ENCODE measurements at places on chromosomes 1 and 21.

DNA sequence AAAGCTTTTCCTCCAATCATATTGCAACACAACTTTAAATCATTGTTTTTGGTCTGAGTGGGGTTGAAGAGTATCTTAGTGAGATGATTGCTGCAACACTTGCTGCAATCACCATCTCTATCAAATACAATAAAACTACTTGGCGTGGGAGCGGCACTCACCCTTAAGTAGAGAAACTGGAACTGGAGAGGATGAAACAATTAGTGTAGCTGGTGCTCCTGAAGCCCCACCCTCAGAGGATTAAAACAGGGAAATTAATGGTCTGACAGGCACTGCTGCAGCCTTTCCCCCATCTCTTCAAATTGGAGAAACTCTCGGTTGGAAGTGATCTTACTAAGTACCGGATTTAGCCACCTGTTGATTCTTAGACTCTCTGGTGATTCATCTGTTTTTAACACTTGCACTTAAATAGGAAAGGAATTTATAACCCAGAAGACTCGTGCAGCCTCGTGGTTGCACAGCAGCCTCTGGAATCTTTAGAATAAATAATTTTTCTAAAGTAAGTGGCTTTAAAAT, 80.5 kb upstream of the KIF26B start:
- DNase-seq, result no peak

DNA sequence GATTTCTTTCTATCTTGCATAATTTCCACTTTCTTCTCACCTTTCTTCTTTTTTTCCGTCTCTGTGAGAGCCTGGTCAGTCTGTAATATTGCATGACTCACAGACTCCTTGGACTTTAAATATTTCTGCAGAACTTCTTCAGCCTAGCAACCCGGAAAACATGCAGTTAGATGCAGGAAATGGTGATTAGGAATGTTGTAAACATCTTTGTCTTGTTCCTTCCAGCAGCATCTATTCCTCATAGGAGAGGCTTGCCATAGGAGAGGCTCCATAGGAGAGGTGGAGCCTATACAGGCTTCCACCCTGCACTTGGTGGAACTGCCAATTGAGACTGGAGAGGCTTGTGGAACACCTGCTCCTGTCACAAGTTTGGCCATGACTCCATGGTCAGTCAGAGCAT, 10.0 kb downstream of the GBP5 start:
- DNase-seq, result no peak

- DNase-seq, result peak; percentile 67
These were observed 57.8 kb upstream of the RAVER2 start for GRCh38 chr1:64686828-64687724.

DNA sequence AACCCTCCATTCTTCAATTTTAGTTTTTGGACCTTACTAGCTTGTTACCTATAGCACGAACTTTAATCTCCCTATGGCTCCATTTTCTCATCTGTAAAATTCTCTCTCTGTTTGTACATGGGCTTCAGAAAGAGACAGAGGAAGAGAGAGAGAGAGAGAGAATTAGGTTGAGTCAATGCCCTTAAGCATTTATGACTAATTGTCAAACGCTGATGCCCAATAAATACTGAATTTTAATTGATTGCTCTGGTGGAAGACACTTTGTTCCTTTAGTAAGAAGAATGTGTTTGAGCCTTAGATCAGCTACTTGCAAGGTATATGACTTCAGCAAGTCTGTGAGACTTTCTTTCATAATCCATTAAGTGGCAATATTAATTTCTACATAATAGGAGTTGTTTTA, 743.1 kb upstream of the ADGRL4 start:
- DNase-seq, result no peak

DNA sequence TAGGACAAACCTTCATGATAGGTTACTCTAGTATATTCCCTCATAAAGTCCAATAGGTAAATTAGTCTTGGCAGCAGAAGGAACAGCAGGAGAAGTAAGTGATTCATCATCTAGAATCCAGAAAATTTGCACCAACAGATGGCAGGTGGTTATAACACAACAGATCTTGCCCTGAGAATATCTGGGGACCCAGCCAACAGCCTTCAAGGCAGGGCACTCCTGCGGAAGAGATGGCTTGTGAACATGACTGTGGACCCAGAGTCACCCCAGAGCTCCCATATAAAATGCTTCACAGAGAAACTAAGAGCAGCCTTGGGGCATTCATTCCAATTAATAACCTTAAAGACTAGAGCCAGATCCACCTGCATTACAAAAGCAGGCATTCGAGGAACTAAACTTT, 7.9 kb upstream of the PLA2G2C start:
- DNase-seq, result no peak

- DNase-seq, result no peak
These were observed 40.1 kb downstream of the EVA1C start for GRCh38 chr21:32452641-32453040.

- no peak for DNase-seq
These were observed 2.7 kb downstream of the COLGALT2 start for GRCh38 chr1:184034761-184035379.

- DNase-seq, result no peak
These were observed 3.2 kb downstream of the CCN1 start for GRCh38 chr1:85583611-85584263.

DNA sequence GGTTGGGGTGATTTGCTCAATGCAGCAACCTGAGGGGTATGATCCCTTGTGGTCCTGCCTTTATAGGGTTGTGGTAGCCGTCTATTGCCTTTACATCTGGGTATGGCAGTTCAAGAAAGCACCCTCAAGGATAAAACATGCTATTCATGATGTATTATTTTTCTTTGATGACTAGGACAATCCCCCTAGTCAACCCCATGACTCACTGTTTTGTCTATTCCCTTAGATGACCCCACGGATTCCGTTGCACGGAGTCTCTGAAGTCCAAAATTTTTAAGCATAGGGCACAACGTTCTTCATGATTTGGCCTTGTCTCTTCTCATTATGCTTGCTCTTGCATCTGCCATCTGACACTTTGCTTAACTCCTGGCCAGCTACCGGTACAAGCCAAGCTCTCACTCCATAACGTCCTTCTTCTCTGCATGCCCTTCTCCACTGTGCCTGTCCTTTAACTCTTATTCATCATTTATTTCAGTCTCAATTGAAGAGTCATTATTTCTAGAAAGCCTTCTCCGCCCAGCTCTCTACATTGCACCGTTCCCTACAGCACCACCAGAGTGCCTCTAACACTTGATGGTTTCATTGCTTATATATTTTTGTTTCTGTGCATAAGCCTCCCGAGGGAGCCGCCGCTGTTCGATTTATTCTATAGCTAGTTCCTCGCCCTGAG, 838 bp upstream of the DISP1 start:
- DNase-seq, result no peak

- no peak for DNase-seq
These were observed 40.4 kb downstream of the TENT5C start for GRCh38 chr1:117646007-117646811.

- no peak for DNase-seq
These were observed 5.8 kb downstream of the ELF3 start for GRCh38 chr1:202016022-202016810.

GRCh38 chr1:229238231-229238630, 32.7 kb upstream of the RAB4A start:
- no peak for DNase-seq

- DNase-seq, result no peak
These were observed 12.8 kb downstream of the SMAP2 start for GRCh38 chr1:40386359-40386723.

DNA sequence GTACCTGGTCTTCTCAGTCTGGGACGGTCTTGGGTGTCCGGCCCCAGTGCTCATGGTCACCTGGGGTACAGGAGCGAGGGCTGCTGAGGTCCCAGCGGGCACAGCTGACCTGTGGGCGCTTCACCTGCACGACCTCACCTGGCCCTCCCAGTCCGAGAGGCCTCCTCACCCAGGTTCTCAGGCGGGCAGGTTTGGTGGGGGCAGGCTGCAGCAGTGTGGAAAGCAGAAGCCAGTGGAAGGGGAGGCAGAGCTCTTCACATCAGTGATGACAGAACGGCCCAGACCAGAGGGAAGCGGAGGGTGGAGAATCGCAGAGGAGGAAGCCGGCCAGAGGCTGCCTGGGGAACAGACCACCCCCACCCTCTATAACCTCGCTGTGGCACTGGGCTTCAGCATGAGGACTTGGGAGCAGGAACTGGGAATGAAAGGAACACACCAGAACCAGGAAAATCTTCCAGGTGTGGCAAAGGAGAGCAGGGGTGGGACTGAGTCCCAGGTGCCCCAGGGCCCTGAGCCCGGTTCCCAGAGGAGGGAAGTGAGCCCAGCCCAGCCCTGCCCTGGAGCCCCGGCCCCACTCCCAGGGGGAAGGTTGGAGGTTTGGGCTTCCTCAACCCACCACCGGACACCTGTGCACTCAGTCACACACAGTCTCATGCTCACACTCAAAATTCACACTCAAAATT, 265.2 kb upstream of the VAMP3 start:
- DNase-seq, result no peak

- DNase-seq, result peak; percentile 19
These were observed 75.9 kb downstream of the DHRS3 start for GRCh38 chr1:12542138-12542465.

- DNase-seq, result no peak
These were observed 12.2 kb downstream of the NGF start for GRCh38 chr1:115325874-115326273.

DNA sequence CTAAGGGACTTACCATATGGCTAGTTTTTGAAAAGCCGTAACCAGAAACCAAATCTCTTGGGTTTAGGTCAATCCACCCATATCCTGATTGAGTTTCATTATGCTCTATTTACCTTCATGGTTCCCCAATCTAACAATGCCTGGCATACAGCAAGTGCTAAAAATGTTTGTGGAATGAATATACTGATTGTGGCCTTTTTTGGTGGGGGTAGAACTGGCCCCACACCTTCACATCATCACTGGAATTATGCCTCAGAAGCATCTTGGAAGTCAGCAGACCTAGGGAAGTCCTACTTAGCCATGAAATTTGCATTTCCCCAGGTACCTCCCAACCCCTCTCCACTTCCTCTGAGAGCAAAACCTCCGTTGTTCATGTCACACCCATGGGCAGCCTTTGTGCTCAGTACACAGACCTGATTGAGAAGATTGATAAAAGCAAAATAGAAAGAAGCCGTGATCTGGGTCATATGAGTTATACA, 17.8 kb upstream of the SLAMF1 start:
- DNase-seq, result peak; percentile 73

GRCh38 chr1:2642131-2642559, 9.3 kb upstream of the MMEL1 start:
- no peak for DNase-seq

GRCh38 chr1:100832694-100833428, 61.8 kb downstream of the EXTL2 start:
- no peak for DNase-seq

DNA sequence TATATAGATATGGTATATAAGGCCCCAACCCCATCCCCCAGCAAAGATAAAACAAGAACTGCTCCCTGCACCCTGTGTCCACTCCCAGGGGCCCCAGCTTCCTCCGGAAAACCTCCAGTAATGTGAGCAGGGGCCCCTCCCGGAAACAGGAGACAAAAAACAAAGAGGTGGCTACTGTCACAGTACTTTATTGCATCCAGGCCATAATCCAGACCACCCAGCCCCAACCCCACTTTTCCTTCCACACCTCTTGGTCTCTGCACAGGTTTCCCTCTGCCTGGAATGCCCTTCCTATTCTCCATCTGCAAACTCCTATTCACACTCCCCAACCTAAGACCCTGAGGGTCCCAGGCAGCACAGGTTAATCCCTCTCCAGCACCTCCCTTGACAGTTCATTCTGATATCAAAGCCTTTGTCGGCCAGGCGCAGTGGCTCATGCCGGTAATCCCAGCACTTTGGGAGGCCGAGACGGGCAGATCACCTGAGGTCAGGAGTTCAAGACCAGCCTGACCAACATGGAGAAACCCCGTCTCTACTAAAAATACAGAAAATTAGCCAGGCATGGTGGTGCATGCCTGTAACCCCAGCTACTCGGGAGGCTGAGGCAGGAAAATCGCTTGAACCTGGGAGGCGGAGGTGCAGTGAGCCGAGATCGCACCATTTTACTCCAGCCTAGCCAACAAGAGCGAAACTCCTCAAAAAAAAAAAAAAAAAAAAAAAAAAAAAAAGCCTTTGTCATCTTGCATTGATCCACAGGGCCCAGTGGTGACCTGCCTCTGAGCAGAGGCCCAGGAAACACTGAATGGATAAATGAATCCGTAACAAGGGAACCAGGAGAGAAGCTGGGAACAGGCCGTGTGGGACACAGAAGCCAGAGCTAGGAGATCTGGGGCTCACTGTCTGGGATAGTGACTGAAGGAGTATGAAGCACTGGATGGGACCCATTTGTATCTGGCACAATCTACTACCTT, 2.3 kb upstream of the AUNIP start:
- DNase-seq, result no peak

- DNase-seq, result no peak
These were observed 108.3 kb downstream of the POU2F1 start for GRCh38 chr1:167328816-167329483.

DNA sequence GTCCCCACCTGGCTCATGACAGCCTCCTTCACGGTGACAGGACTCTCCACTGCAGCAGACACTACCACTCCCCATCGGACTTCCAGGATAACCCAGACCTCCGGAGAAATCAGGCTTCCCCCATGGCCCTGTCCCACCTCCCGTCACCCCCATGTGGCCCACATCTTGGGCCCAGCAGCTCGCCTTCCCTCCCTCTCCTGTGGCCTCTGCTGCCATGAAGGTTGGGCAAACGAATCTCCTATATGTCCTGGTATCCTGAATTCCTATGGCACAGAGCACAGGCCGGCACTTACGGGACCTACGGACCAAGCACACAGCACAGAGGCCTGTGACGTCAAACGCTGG, 82.0 kb downstream of the NPHP4 start:
- DNase-seq, result no peak

- no peak for DNase-seq
These were observed 74.0 kb upstream of the ZBTB18 start for GRCh38 chr1:243977094-243977493.

- no peak for DNase-seq
These were observed 255.8 kb upstream of the CACYBP start for GRCh38 chr1:174743654-174744561.

DNA sequence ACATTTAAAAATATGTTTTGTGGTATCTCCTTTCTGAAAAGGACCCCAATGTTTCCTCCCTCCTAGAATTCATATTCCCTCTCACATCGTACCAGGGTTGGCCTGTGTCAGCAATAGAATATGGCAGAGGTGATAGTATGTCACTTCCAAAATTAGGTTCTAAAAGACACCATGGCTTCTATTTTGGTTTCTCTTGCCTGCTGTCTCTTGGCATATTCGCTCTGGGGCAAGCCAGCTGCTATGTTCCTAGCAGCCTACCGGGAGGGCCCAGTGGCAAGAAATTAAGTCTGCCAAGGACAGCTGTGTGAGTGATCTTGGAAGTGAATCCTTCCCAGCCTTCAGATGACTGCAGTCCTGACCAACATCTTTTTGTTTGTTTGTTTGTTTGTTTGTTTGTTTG, 92.9 kb upstream of the PPM1J start:
- DNase-seq, result no peak

- no peak for DNase-seq
These were observed 176.8 kb upstream of the SAMSN1 start for GRCh38 chr21:14722841-14723483.
